Osteocyte (in vitro differentiated cells): ENCODE measurements at places on chromosomes 5 and 9. TPM values are rescaled to one million over a fixed set of nuclear protein-coding genes. Genes with fewer than 3 reads are reported as not detected.

DNA sequence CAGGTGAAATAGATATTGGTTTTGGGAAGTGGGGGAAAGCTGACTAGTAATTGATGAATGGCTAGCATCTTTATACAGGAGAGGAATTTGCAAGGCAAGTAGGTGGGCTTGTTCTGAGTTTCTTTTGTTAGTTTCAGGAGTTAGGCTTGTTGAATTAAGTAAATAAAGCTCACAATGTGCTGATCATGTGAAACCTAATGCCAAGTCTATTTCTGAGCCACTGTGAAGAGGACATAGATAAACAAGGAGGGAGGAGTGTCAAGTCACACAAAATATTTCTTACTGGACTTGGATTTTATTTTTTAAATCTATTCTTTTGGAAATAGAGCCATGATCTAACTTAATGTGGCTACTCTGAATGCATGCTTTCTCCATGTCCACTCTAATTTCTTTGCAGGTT lies 19.9 kb downstream of the GDA start:
- no peak overlapping the region for H3K27ac ChIP-seq
- no peaks in the 10 kb centered on the region for H3K27me3 ChIP-seq
- no peaks in the 10 kb centered on the region for H3K4me1 ChIP-seq
- H3K4me3 ChIP-seq: no peak overlapping the region

- no peak for DNase-seq
- no peak overlapping the region for H3K27ac ChIP-seq
- no peak overlapping the region for H3K4me3 ChIP-seq
- no peaks in the 10 kb centered on the region for H3K4me1 ChIP-seq
These were observed 456.5 kb downstream of the ZSWIM6 start for GRCh38 chr5:61788548-61788947.

The STC2 gene
- 334 and 341 TPM in 2 replicates for total RNA-seq

The ADAMTS13 gene
- 7.4 and 8.8 TPM in 2 replicates for total RNA-seq

The PLEKHG4B gene
- total RNA-seq: 3.8 and 4.5 TPM in 2 replicates
